ENCODE measurements at places on chromosomes 2 and 18.

GRCh38 chr2:176780348-176780747 lies 432.2 kb upstream of the HNRNPA3 start:
- no peak for DNase-seq

- DNase-seq, result peak; percentile 36
Measured at GRCh38 chr2:17804358-17804757, 11.9 kb upstream of the MSGN1 start.

- DNase-seq, result no peak
Measured at GRCh38 chr2:241851325-241852115, 7.2 kb downstream of the PDCD1 start.

DNA sequence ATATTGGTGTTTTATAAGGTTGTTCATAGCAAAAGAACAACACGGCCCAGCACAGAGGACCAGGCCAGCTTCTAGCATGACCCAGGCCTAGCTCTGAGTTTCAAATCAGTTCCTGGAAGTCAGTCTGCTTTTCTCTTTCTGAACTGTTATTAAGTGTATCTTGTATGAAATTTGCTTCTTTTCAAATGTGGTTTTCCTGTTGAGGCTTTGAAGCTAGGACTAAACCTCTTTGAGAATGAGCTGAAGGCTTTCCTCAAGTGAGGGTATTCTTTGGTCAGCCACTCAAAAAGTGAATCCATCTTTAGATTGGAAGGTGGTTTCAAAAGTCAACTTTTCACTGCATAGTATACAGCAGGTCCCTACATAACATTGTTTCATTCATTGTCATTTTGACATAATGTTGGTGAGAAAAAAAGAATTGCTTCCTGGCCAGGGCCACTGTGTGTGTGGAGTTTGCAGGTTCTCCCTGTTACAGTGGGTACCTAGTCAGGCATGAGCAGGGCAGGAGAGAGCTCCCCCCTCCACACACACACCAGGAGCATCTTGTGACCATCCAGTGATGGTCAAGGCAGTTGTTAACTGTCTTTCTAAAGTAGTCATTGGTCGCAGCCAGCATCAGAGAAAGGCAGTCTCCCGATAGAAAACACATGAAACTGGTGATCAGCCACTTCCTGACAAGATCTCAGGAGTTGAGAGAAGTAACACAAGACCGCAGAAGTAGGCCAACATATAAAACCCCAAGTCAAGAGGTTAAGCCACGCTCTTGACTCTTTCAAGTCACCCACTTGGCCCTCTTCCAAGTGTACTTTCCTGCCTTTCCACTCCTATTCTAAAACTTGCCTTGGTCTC lies 6.7 kb upstream of the ACAA2 start:
- DNase-seq, result no peak

DNA sequence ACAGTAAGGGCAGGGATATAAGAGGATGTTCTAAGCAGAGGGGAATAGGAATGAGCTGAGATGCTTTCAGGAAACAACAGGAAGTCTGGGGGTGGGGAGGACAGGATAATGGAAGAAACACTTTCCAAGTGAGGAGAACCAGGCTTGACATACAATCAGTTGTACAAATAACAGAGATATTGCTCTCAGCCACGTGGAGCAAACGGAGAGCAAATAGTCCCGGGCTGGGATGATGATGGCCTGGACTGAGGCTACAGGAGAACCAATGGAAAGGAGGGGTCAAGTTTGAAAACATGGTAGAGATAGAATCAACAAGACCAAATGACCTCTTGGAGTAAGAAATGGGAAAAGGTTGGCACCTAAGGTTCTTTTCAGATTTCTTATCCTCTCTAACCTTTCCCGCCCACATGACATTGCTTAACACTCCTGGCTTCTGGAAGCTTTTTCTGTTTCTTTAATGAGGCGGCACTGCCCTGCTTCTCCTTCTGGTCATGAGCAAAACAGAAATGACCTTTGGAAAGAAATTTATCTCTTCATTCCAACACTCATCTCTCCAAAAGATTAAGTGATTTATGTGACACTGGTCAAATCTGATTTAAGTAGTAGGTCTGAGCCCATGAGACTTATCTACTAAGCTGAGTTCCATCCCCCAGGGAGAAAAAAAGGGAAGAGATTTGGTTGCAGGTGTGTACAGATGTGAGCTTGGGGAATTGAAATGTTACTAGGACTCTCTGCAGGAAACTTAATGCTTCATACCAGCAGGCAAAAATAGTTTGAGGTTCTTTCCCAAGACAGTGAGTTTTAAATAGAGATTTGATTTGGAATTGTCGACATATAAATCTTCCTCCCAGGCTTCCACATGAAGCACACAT lies 442.9 kb upstream of the HNRNPA3 start:
- DNase-seq, result no peak

GRCh38 chr2:224180810-224181209 lies 141.7 kb upstream of the SERPINE2 start:
- DNase-seq, result no peak

- no peak for DNase-seq
Measured at GRCh38 chr2:99127981-99128380, 13.5 kb upstream of the C2orf15 start.

DNA sequence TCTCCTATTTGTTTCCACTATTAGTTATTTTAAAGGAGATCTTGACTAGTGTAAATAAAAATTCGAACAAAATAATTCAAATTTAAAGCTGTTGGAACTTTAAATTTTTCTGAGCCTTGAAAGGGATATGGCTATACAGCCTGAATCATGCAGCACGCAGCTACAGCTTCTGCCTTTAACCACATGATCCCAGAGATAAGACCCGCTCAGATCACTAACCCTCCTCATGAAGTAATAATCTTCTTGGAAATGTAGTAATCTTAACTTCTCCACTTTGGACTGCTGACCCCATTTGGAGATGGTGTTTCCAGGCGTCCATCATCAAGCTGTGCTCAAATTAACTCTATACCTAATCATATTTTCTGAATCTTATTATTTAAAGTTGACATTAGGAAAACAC lies 336.6 kb downstream of the DSC3 start:
- no peak for DNase-seq
